ENCODE measurements at places on chromosomes 1 and 21.

- DNase-seq, result no peak
These were observed 131.4 kb upstream of the USP24 start for GRCh38 chr1:55346586-55346985.

DNA sequence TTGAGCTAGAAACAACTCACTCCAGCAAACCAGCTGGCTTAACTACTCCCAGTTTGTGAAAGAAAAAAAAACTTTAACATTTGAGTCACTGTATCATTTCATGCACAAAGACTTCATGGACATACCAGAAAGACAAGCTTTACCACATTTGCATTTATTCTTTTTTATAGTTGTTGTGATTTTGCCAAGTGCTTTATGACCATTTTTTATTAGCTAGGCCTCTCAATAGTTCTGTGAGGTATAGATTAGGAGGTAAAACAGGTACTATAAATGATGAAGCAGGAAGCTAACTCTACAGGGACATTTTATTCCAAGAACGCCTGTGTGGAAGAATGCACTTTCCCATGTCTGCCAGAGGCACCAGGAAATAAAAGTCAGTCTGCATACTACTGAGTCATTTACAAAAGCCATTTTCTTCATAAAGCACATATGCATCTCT is 8.2 kb upstream of the DENND1B start:
- DNase-seq, result no peak

GRCh38 chr21:26969971-26970725 is 3.3 kb upstream of the ADAMTS5 start:
- DNase-seq, result no peak

GRCh38 chr1:58789996-58790660 is 6.3 kb upstream of the JUN start:
- no peak for DNase-seq

DNA sequence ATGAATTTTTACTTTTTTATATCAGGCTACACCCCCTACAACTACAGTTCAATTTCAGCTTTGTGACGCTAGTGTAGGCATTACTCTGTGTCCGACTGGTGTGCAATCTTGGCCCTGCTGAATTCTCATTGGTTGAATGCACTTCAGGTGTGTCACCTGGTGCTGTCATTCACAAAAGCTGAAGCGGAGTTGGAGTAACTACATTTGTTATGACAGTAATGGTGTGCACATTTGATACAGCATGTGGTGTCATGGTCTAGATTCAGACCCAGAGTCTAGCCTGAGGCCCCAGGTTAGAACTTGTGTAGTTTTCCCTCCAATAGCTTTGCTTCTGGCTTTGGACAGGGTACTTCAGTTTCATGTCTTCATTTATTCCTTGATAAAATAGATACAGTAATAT is 88.7 kb downstream of the C1orf94 start:
- DNase-seq, result no peak

DNA sequence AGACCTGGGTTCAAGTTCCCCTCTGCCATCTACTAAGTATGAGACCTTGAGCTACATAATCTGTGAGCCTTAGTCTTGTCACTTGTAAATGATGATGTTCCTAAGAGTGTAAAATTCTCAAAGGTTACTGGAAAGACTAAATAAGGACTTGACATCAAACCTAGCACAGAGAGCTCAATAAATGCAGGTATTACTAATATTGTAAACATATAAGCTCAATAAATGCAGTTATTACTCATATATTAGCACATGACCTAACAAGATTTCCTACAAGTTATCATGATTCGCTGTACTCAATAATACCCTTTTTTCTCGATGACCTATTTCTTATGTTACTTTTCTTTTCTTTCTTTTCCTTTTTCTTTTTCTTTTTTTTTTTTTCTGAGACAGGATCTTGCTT is 174.9 kb downstream of the ZNF281 start:
- DNase-seq, result no peak

- DNase-seq, result no peak
These were observed 104.3 kb upstream of the CDC42BPA start for GRCh38 chr1:227422581-227422980.

DNA sequence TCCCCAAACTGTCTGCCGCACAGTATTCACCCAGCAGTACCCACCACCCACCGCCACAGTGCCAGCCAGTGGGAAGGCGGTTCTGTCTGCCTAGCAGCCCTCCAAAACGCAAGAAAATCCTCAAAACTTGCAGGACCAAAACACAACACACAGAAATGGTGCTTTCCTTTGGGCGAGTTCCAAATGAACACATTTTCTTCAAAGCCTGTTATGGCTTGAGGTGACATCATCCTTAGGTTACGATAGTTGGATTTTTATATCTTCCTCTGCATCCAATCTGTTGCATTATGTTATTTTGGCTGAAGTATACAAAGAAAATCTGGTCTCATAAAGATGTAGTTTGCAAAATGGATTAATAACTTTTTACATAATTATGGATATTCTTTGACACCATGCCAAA is 8.4 kb upstream of the SPRR3 start:
- no peak for DNase-seq

- DNase-seq, result no peak
These were observed 19.3 kb upstream of the LBR start for GRCh38 chr1:225446981-225447615.

- no peak for DNase-seq
These were observed 110.5 kb downstream of the CNIH3 start for GRCh38 chr1:224726441-224727182.

DNA sequence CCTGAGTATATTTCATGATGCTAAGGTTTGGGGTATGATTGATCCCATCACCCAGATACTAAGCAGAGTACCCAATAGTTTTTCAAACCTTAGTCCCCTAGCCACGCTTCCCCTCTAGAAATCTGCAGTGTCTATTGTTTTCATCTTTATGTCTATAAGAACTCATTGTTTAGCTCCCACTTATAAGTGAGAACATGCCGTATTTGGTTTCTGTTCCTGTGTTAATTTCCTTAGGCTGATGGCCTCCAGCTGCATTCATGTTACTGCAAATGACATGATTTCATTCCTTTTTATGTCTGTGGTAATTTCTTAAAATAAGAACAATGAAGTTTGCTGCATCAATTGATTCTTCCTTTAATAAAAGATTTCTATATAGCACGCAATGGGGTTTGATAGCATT is 301.3 kb downstream of the PLPP3 start:
- DNase-seq, result no peak

- DNase-seq, result no peak
These were observed 43.2 kb downstream of the CAPN8 start for GRCh38 chr1:223622132-223622842.

DNA sequence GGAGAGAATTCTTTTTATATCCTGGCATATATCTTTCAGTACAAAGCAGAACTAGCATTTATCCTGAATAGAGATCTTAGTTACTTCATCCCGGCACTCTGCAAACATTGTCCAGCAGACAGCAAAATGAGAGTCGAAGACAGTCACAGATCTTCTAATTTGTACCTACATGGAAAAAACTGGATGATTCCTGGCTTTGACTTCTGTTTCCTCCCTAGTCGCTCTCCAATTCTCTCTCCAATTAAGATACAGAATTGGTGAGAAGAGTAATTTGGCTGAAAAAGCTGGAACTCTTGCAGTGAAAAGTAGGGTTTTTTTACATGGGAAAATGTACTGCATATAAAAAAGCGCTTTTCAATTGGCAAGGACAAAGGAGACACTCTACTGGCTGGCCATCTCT is 151.1 kb upstream of the C8B start:
- no peak for DNase-seq

- no peak for DNase-seq
These were observed 3.0 kb downstream of the HSD3B1 start for GRCh38 chr1:119510046-119510445.

DNA sequence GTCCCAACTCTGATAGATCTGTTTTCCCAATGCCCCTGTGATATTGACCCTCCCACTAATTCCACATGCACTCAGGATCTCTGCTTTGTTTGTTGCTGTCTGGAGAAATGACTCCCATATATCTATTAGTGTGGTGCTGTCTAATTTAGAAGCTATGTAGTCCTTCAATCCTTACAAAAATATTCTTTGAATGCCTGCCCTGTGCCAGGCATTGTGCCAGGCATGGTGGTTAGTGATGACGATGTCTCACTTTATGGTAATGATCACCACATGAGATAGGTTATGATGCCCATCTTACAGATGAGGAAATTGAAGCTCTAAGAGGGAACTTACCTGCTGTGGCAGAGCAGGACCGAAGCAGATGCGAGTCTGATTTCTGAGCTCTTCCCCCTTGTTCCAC is 12.9 kb downstream of the MYOG start:
- no peak for DNase-seq

GRCh38 chr1:30888391-30888790 is 20.2 kb downstream of the SDC3 start:
- DNase-seq, result no peak

GRCh38 chr1:210711825-210712612 is 383.3 kb downstream of the HHAT start:
- DNase-seq, result no peak

- DNase-seq, result peak; percentile 53
These were observed 1.3 kb downstream of the SMG5 start for GRCh38 chr1:156281281-156281680.

GRCh38 chr21:44767834-44768831 is 33.5 kb downstream of the UBE2G2 start:
- no peak for DNase-seq

- no peak for DNase-seq
These were observed 183.6 kb upstream of the BEND5 start for GRCh38 chr1:48960320-48960719.

DNA sequence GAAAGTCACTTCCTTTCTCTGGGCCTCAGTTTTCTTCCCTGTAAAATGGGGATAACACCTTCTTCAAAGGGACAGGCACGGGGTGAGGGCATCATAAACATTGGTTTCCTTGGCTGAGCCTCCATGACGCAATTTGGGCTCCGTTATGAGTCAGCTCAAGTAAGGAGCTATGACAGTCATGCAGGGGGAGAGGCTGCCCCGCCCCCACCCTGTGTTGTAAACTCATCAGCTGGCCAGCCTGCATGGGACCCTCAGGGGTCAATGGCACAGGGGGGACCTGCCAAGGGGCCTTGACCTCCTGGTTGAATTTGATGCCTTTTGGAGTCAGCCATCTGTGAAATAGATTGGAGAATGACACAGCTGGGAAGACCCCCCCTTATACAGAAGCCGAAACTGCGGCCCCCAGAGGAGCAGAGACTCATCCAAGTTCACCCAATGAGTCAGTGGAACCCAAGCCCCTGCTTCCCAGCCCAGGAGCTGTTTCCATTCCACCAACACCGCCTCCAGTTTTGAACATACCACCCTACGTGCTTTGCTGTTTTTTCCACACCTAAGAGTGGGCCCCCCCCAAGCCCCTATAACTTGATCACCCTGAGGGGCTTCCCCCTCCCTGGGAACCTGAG is 36.8 kb upstream of the RUNX3 start:
- peak; percentile 50 for DNase-seq

DNA sequence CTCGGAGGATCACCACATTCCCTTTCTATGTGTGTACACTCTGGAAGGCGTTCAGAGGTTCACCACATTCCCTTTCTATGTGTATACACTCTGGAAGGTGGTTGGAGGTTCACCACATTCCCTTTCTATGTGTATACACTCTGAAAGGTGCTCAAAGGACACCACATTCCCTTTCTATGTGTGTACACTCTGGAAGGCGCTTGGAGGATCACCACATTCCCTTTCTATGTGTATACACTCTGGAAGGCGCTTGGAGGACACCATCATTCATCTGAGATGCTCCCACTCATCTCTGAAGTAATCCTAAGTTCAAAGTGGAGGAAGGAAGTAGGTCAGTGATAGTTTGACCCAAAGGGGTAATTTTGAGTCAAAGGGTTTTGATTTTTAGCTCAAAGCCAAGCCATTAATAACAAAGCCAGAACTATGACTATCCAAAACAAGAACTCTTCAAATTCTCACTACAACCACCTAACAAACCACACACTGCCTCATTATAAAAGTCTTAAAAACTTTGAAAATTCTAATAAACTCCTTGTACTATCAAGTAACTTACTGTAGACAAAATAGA is 32.9 kb downstream of the NRIP1 start:
- no peak for DNase-seq

GRCh38 chr1:227318016-227318852 is at the start of gene CDC42BPA:
CDC42BPA (minus strand) TSS chr1:227318492; CDS start chr1:227317182, 1,310 bp downstream.
- DNase-seq, result peak; percentile 17

DNA sequence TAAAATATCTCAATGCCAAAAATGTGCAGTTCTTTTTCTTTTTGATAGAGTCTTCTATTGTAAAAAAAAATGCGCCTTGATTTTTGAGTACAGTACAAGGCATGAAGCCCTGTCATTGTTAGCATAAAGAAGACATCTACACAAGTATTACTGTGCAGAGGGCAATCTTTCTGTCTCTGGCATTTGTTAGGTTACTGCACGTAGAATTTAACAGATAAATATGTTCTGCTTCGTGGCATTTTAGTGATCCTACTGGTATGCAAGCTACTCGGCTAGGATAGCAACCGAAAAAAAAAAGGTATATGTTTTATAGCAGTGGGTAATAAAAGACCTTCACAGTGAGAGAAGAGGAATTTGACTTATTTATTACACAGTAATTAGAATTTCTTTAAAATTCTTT is 492.9 kb upstream of the ADGRL2 start:
- DNase-seq, result no peak

GRCh38 chr1:150808121-150808520 is at the start of gene CTSK:
CTSK (minus strand) TSS chr1:150808260; CDS start chr1:150806805, 1,455 bp downstream.
- no peak for DNase-seq

DNA sequence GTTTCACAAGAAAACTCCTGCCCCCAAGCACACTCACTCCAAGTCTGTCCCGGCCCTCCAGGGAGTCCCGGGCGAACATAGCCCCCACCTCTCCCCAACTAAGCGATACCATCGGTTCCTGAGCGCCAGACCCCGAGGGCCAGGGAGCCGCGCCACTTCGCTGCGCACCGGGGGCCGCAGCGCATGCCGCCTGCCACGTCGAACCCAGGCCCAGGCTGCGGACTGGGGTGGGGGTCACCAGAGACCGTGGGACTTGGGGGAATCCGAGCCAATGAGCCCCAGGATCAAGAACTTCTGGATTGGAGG is 801 bp downstream of the RSPO1 start:
- DNase-seq, result no peak

- no peak for DNase-seq
These were observed 17.2 kb downstream of the BSND start for GRCh38 chr1:55015731-55016620.

- DNase-seq, result no peak
These were observed 78.8 kb downstream of the CEP350 start for GRCh38 chr1:180033390-180033789.

GRCh38 chr1:30930631-30931173 is 22.1 kb upstream of the SDC3 start:
- no peak for DNase-seq

GRCh38 chr1:85624361-85624760 is 43.8 kb downstream of the CCN1 start:
- no peak for DNase-seq

- DNase-seq, result no peak
These were observed 18.6 kb upstream of the NUP133 start for GRCh38 chr1:229526695-229527094.

DNA sequence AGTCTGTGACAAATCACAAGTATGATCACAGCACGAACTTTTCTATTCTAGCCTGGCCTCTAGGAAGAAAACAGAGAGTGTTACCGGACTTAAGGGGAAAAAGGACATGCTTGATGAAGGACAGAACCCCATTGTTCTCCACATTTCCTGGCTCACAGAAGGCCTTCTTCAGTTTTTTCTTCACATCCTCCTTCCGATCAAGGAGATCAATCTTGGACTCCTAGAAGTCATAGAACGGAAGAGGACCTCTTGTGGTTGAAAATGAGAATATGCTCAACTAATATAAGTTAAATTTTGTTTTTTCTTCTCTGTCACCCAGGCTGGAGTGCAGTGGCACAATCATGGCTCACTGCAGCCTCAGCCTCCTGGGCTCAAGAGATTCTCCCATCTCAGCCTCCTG is 30.3 kb downstream of the YARS1 start:
- DNase-seq, result no peak
